Stimulated activated CD8-positive, alpha-beta memory T cell treated with anti-CD3 and anti-CD28 coated beads, Interleukin-4, amount 100 ng/mL, for 1 hour (primary cell): ENCODE measurements at places on chromosomes 11 and 22.
A peak's percentile ranks its signal among the peaks of the same experiment; 100 is the strongest.

DNA sequence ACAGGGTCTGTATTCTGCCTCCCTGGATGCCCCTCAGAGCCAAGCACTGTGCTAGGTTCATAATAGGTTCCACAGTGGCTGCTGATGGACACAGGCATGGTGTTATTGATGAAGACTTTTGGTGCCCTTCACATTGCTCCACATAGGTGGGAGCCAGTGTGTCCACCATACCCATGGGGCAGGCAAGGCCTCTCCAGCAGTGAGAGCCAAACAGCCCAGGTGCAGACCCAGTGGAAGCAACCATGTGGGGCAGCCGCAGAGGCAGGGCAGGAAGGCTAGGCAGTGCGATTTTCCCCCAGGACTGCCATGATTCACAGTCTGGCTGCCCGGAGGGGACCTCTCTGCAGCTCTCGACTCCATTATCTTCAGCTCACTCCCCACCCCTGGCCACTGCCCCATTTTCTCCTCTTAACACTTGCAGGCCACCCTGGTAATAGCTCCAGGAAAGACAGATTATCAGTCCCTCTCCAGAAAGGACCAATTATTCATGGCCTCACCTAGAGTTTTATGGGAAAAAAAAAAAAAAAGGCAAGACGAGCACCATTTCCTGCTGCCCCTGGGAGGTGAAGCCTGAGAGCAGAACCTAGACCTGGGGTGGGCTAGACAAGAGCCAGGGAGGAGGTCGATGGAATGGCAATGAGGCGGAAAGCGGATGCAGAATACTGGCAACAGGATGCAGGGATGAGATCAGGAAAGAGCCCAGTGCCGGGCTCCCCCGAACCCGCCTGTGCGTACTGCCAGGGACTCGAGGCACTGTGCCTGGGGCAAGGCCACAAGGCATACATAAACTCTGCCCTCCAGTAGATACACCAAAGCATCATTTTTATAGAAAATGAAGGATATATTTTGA lies 343.0 kb upstream of the NCAM1 start:
- DNase-seq = no peak

- no peak for DNase-seq
Measured at GRCh38 chr11:47711225-47711624, 3.9 kb downstream of the AGBL2 start.

DNA sequence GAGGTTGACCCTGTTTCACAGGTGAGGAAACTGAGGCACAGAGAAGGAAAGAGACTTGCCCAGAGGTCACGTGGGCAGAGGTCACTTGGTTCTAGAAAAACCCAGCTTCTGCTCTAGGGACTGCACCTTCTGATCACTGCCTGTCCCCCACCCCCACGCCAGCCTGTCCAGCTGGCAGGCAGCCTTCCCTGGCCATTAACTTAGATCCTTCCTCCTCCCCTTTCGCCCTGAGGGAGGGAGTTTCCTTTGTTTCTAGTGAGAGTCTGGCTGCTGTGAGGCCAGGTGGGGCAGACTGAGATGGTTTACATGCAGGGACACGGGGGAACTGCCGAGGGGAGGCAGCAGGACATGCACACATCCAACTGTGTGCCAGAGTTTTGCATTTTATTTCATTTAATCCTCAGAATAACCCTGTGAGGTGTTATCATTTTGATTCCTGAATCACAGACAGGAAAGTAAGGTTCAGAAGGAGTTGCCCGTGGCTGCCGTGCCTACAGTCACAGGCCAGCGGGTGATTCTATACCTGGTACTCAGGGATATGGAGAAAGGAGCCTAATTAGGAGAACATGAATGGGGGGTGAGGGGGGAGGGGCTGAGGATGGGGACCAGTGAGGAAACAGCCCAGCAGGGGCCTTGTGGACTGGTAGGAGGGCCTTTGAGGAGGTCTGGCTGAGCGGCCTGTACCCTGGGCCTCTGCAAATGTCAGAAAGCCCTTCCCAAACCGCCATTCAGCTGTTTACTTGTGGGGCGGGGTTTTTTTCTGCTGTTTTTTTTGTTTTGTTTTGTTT lies 3.4 kb downstream of the FAM83F start:
- no peak for DNase-seq

- DNase-seq = no peak
Measured at GRCh38 chr11:21412652-21413383, 743.4 kb downstream of the NELL1 start.

DNA sequence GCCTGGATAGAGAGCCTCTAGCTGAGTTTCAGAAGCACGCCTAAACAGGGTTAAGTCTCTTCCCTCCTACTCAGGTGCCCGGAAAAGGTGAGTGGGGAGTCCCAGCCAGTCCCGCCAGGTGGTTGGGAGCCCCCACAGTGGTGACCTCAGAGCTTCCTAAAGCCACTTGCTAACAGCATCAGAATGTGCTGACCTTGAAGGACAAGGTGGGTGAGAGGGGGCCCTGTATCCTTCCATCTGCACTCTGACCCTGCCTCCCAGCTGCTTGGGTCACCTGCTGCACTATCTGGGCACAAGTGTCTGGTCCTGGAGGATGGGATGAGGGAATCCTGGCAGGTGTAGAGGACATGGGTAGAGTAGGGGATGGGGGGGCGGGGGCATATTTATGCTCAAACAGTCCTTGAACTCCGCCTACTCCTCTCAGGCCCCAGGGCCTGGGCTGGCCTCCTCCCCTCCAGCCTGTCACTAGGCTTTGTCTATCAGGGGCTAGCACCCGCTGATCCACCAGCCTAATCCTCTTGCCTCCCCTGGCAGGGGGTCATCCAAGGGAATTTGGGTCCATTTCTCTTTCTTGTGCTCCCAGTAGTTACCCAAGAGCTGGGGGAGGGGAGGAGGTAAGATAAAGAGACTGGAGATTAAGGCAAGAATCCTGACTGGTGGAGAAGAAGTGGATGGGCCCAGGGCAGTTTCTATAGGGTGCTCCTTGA lies 3.4 kb downstream of the USP2 start:
- DNase-seq = no peak

- DNase-seq = no peak
Measured at GRCh38 chr11:122721964-122722266, 66.4 kb downstream of the UBASH3B start.

GRCh38 chr11:65611028-65611757 lies 2.8 kb downstream of the MAP3K11 start:
- DNase-seq = no peak

- DNase-seq = no peak
Measured at GRCh38 chr11:32444186-32444585, 8.8 kb upstream of the WT1 start.

- DNase-seq = no peak
Measured at GRCh38 chr11:113240389-113240788, 74.0 kb upstream of the TTC12 start.

- no peak for DNase-seq
Measured at GRCh38 chr11:117356126-117356890, 28.7 kb downstream of the CEP164 start.

- DNase-seq = no peak
Measured at GRCh38 chr11:124915541-124916369, 3.3 kb upstream of the HEPN1 start.

- DNase-seq = no peak
Measured at GRCh38 chr22:35479985-35480550, 60.6 kb upstream of the RASD2 start.

- DNase-seq = no peak
Measured at GRCh38 chr22:33578752-33579151, 341.5 kb downstream of the LARGE1 start.

DNA sequence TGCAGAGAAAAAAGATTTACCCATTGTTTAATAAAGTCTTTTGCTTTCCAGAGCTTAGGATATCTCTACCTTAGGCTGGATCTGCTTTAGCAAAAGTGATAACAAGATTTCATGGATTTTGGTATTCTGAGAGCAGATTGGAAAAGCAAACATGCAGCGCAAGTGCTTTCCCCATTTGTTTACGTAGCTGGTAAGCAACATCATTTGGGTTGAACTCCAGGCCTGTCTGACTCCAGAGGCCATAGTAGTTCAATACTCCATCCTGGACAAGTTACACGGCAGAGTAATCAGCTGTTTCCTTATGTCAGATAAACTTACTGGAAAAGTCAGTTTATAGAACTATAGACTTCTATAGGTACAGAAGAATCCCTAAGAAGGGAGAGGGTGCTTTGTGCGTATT lies 40.6 kb upstream of the TNRC6B start:
- no peak for DNase-seq

DNA sequence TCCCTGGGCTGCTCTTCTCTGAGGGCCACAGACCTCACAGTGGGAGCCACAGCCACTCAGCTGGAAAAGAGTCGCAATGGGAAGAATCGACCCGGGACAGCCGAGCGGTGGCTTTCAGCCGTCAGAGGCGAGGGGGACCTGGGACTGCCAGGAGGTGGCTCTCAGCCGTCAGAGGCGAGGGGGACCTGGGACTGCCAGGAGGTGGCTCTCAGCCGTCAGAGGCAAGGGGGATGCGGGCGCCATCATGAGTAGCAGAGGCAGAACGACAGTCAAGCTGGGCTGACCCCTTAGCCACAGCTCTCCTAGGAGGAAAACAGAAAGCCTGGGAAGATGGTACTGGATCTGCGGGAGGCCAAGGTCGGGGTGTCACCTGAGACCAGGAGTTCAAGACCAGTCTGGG lies 14.9 kb upstream of the MUC2 start:
- DNase-seq = no peak

DNA sequence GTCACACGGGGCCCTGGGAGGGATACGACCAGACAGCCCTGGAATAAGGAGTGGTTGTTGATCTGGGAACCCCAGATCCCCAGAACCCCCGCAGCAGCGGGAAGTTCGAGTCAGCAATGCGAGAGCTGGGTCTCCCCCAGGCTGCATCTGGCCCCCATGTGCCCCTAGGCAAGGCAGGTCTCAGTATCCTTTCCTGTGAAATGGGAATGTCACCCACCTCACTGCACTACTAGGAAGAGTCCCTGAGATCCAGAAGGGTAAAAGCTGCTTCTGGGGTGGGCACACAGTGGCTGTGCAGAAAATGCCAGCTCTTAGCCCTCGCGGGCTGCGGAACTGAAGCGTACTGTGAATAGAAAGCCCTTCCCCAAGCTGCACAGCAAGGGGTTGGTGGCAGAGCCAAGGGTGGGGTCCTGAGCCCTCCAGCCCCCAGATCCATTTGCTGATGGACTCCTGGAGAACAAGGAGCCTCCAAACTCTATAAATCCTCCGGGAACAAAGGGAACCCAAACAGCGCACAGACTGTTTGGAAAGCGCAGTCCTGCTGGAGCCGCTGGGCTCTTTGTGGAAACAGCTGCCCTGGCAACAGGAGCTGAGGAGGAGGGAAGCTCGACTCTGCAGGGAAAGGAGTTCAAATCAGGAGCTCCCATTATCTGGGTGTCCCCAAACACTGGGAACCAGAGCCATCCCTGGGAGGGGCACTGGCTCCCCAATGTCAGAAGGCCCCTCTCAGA lies 68.2 kb upstream of the SHISAL1 start:
- DNase-seq = no peak

- DNase-seq = no peak
Measured at GRCh38 chr11:76798202-76798581, 15.0 kb downstream of the TSKU start.

DNA sequence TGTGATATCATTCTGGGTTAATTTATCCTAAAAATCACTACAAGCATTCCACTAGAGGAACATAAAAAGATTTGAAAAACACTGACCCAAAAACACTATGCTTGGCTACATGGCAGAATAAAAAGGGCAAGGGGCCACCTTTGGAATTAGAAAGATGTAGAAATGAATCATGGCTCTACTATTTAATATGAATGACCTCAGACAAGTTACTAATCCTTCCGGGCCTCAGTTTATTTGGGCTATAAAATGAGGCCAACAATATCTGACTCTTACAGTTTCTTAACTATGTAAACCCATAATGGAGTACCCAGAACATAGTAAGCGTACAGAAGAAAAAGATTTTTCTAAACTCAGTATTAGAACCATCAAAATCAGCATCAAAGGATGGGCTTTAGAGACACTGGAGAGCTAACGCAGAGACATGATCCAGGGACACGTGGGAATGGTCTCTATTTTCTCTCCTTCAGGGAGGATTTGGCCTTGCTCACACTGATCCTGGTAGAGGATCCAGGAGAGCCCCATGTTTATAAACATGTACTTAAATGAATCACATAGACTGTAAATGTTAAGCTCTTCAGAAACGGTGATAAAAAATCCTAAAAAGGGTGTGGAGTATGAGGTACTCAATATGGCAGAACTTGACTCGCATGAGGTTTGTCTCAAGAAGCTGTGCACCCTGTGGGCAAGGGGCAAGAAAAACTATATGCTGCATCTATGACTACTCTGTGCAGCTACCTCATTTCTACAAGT lies 288.4 kb upstream of the PITPNB start:
- DNase-seq = no peak

- DNase-seq = no peak
Measured at GRCh38 chr22:44650806-44651205, 51.2 kb upstream of the PRR5 start.

DNA sequence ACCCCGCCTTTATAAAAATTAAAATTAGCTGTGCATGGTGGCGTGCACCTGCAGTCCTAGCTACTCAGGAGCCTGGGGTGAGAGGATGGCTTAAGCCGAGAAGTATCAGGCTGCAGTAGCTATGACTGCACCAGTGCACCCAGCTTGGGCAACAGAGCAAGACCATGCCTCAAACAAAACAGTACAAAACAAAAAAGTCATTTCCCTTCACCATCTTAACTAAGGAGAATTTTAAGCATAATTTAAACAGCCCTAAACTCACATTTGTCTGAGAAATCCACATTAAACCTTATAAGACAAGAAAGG lies 23.3 kb upstream of the TFIP11 start:
- DNase-seq = no peak

DNA sequence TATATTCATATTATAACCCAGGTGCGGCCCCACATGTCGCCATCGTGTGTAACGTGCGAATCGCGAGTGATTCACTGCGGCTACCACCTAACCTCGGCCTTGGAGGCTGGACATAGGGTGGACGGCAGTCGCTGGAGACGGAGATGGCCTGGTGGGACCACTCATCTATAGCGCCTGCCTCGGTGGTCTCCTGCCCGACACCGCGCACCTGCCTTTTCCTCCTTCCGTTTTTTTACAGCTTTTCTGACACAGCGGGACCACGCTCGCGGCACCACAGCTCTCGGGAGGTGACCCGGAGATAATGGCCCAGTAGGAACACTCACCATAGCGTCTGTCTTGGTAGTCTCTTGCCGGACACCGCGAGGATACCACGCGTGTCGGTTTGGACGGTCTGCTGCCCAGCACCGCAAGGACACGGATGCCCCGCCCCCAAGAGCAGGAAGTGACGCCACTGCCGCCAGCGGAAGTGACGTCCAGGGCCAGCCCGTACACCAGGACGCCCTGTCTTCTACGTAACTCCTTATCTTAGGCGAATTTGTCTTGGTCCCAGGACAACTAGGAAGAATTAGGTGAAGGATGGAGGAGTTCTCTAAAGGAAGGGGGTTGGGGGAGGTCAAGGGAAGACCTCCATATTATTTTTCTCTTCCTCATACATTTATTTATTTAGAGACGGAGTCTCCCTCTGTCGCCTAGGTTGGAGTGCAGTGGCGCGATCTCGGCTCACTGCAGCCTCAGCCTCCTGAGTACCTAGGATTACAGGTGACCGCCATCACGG lies 6.4 kb downstream of the SNU13 start:
- peak; percentile 61 for DNase-seq

- no peak for DNase-seq
Measured at GRCh38 chr11:109937968-109938367, 155.2 kb upstream of the ZC3H12C start.

GRCh38 chr22:46086577-46087335 lies 63.6 kb upstream of the PPARA start:
- DNase-seq = no peak
